ENCODE measurements at places on chromosomes 11 and 22.

DNA sequence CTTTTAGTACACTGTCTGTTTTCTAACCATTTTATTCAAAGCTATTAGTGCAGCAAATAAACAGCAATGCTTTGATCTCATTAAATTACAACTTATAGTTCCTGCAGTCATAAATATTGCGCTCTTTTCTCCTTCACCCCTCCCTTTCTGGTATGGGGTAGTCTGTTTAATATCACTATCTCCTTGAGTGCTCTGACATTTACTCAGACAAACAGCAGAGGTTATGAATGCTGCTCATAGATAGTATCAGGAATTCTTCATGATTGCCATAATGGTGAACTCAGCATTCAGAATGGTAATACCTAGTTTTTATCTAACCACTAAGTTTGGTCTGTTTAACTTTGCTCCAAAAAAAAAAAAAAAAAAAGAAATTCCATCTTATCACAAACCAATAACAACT, 87.4 kb downstream of the EIF3M start:
- DNase-seq, result no peak

- DNase-seq, result peak; percentile 49
Observed at GRCh38 chr22:36385491-36386350, 2.0 kb downstream of the MYH9 start.

GRCh38 chr11:12792590-12792989, 118.4 kb downstream of the TEAD1 start:
- no peak for DNase-seq

GRCh38 chr11:35076201-35077100, 62.5 kb upstream of the CD44 start:
- DNase-seq, result no peak

DNA sequence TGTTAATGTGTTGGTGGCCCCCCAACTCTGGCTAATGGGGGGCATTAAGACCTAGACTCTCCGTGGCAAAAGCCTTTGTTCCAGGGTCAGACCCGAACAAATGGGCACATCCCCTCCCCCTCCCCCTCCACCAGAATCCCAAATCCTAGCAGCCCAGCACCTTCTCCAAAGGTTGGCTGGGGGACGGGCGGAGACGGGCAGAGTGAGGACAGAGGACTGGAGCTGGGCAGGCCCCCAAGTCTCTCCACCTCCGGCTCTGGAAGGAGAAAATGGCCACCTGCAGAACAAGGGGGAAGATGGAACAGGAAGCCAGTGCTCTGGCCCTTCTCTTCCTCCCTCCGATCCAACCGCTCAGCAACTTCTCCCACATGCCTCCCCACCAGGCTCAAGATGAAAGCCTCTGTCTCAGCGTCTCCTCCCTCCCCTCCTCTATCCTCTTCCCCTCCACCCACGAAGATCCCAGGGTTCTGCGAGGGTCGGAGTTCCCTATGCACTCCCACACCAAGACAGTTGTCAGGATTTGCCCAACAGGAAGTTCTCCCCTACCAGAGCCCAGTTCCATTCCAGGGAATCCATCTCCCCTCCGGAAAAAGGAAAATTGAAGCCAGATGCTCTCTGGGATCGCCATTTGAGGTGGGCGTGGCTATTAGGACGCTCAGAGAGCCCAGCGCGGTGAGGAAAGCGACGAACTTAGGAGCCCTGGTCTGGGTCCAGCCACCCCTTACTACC, 20.1 kb downstream of the ADA2 start:
- no peak for DNase-seq

DNA sequence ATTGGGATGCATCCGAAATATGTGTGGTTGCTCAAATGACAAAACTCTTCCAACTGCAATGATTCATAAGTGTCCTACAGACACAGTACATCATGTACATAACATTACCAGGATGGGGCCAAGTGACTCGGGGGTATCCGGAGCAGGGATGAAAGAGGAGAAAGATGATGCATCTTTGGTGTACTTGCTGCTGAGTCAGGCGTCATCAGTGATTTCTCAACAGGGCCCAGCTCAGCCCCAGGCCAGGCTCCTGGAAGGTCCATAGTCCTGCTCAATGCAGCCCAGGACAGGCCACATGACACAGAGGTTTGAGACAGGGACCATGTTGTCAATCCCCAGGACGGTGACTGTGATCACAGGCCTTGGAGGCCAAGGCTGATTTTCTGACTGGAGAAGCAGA, 59.3 kb downstream of the GGTLC2 start:
- DNase-seq, result no peak

DNA sequence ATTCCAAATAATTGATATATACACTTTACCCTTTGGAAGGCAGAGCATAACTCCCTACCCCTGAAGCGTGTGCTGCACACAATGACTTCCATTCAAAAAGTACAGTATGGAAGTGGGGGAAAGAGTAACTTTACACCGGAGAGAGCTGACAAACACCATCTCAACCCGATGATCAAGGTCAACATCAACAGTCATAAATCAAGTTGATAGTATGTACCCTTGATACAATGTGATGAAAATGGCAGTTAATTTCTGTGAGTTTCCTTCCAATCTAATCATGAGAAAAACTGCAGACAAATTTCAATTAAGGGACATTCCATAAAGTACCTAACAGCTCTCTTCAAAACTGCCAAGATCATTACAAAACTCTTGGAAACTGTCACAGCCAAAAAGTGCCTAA, 6.0 kb upstream of the DEUP1 start:
- DNase-seq, result no peak

GRCh38 chr11:74956397-74957015, 7.4 kb downstream of the SPCS2 start:
- DNase-seq, result no peak

DNA sequence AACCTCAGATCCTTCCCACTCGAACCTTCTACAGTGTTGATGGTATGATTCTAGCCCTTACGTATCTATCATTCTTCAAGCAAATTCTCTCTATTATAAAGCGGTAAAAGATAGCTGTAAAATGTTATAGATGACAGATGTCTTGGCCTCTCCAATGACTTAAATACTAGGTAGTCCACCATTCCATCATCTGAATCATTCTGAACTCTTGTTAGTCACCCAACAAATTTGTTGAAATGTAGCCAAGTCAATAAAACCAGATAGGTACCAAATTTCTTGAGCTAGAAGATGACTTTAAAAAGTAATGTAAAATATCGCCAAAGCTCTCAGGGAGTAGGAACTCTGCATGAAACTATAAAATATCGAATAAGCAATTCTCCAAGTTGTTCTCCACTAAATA, 32.6 kb upstream of the PICALM start:
- DNase-seq, result no peak

GRCh38 chr11:106706355-106706754, 311.9 kb downstream of the GUCY1A2 start:
- no peak for DNase-seq

DNA sequence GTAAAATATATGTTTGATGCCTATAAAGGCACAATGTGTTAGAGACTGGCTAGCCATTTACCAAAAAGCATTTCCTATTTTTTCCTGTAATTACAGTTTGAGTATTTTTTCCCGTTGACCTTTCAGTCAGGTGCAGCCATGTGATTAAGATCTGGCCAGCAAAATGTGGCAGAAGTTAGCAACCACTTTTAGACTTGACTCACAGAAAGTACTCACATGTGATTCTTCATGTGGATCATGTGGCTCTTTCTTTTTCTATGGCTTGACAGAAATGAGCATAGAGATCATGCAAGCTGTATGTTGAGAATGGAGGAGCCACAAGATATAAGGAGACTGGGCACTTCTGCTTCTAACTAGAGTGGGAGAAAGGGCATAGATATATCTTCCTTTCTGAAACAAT, 27.3 kb upstream of the RAB38 start:
- no peak for DNase-seq

- DNase-seq, result peak; percentile 64
Observed at GRCh38 chr22:22802339-22802970, 85.2 kb upstream of the IGLL5 start.

GRCh38 chr11:2912498-2912897, 16.7 kb downstream of the PHLDA2 start:
- no peak for DNase-seq

- peak; percentile 13 for DNase-seq
Observed at GRCh38 chr11:82701847-82702520, 31.7 kb downstream of the FAM181B start.

DNA sequence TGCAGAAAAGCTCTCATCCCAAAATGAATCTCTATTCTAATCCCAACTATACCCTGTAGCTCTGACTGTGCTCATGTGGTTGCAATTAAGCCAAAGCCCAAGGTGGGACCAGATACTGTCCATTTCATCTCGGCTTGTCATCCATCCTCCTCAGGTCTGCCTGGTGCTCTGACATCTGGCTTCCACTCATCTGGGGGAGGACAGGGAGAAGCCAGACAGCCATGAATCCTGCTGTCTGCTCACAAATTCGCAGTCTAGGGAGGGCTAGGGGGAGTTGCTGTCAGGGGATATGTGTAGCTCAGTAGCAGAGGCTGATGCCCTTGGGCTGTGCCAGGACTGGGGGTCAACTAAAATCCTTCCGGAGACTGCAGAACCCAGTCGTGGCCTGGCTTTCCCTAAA, 167.1 kb downstream of the ETS1 start:
- DNase-seq, result no peak

DNA sequence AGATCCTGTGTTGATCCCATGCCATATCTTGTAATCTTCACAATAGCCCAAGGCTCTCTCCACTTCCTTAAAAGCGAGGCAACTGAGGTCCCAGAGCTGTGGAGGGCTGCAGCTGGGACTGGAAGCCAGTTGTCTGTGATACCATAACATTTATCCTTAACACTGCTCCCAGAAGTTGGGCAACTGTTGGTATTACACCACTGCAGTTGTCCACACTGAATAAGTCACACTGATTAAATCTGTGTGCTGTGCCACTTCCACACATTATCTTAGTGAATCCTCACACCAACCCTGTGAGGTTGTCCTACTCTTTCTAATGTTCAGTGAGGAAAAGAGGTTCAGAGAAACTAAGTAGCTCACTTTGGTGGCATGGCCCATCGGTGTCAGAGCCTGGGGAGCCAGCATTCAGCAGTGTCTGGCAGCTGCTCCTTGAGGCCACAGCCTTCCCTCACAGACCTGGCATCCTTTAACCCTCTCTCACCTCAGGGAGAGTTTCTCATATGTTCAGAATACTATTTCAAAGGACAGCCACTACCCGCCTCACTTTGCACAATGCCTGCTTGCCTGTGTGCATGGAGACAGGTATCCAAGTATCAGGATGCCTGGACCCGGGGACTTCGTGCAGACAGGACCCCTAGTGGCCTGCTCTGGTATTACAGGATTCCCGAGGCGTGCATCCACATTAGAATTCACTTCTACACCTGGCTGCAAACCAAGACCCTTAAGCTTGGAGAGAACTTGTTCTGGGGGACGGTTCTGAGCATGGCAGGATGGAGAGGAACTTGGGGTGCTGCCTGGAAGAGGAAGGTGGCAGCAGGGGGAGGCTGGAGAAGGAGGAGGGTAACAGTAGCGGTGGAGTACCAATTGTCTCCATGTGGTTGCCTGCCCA, 221.9 kb upstream of the TBCEL start:
- peak; percentile 27 for DNase-seq

GRCh38 chr11:134585666-134586610, 173.9 kb upstream of the B3GAT1 start:
- no peak for DNase-seq

DNA sequence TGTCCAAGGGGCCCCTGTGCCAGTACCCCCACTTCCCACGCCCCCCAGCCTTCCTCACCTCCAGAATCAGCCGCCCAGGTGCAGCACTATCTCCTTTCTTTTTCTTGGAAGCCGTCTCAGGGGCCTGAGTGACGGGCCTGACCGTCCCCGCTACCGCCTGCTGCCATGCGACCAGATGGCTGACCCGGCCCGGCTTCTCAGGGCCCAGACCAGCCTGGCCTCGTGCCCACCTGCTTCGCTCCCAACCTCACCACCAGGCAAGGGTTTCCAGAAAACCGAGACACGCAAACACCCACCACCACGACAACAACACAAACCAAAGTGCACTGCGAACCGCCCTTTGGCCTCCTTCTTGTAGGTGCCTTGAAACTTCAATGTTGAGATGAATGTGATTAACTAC, 39.1 kb downstream of the MACROD1 start:
- DNase-seq, result no peak

DNA sequence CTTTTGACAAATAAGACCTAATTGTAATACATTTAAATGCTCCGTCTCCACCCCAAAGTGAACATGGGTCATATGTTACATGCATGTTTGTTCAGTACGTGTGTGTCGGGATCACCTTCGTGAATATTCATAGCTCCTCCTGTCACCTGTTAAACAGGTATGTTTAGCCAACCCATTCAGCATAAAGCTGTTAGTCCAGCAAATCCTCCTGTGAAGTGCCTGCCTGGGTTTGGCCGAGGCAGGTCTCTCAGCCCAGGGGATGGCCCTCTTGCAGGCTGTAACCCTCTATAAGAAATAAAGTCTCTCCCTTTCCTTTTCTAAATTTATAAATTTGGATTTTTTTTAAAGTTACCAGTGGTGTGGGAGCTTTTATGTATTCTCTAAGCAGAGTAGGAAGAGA, 38.9 kb upstream of the NTM start:
- DNase-seq, result no peak

- DNase-seq, result no peak
Observed at GRCh38 chr11:15558513-15559181, 443.9 kb downstream of the INSC start.

- no peak for DNase-seq
Observed at GRCh38 chr11:8055836-8056526, 25.0 kb upstream of the TUB start.

DNA sequence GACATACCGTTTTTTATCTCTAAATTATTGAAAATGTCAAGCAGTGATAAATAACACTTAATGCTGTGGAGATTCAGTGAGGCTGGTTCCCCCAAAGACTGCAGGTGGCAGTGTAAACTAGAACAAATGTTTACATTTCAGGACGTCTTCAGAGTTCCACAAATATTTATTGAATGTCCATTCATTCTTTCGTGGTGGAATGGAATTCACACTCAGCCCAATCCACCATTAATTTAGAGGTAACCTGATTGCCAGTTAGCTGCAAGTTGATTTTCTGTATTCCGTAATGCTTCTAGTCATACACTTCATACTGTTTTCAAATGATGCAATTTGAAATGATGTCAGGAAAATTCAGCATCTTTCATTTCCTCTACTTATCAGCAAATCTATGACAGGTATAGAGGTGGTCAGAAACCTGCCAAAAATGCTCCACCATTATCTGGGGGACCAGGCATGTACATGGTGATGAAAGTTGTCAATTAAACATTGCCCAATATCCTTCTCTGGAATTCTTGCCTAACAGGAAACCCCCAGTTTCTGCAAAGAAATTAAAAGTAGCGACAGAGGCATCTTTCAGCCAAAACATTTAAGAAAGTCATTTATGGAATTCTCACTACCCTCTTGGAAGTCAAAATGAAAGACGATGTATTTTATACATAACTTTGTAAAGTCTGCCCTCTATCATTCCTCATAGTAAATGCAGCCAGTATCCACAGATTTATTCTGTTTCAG, 94.3 kb upstream of the BMAL1 start:
- DNase-seq, result peak; percentile 30
